ENCODE measurements at places on chromosomes 3 and 15. TPM values are rescaled to one million over a fixed set of nuclear protein-coding genes. Genes with fewer than 3 reads are reported as not detected.

DNA sequence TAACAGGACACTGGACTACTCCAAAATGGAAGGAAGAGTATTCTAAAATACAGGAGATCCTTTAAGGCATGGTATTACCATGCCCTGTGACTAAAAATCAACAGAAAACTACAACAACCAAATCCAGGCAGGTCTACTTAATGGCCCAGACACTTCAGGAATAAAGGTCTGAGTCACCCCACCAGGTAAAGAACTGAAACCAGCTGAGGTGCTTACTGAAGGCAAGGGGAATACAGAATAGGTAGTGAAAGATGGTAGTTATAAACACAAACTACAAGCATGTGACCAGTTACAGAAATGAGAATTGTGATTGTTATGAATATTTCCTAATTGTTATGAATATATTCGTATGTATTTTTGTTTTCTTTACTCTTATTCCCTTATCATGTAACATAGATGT lies 13.4 kb downstream of the IFT57 start:
- no peaks in the 10 kb centered on the region for H3K27me3 ChIP-seq
- no peak for DNase-seq
- H3K27ac ChIP-seq = no peak overlapping the region
- H3K4me3 ChIP-seq = no peak overlapping the region
- H3K36me3 ChIP-seq = no peaks in the 10 kb centered on the region

Gene NDN
- 83.1 TPM for total RNA-seq

Gene ZPLD1
- not detected for total RNA-seq

DNA sequence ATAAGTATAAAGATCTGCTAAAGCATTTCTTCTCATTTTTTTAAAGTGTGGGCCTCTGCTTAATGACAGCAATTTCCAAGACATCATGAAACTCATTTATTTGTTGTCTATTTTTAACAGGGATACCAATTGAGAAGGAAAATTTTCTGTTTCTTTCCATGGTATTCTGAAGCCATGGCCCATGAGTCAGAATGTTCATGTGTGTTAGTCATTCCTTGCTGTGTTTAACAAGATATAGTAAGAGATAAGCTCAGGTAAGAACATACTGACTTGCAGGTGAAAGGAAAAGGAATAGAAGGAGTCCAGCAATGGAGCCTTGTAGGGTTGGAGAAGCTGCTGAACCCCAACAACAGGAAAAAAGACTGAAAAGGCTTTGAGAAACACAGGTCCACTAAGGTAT lies 17.0 kb upstream of the ARID3B start:
- DNase-seq = no peak
- no peaks in the 10 kb centered on the region for H3K36me3 ChIP-seq
- H3K4me1 ChIP-seq = no peaks in the 10 kb centered on the region
- no peak overlapping the region for H3K4me3 ChIP-seq

DNA sequence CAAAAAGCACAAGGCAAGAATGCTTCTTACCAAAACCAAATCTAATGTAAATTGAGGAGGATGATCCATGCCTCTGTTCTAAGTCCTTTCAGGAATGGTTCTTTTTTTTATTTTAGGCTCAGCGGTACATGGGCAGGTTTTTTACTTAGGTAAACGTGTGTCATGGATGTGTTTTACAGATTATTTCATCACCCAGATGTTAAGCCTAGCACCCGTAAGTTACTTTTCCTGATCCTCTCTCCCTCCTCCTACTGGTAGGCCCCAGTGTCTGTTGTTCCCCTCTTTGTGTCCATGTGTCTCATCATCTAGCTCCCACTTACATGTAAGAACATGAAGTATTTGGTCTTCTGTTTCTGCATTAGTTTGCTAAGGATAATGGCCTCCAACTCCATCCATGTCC lies 289.2 kb upstream of the THBS1 start:
- no peaks in the 10 kb centered on the region for H3K36me3 ChIP-seq
- no peak overlapping the region for H3K27ac ChIP-seq
- no peak overlapping the region for H3K4me3 ChIP-seq
- DNase-seq = no peak

DNA sequence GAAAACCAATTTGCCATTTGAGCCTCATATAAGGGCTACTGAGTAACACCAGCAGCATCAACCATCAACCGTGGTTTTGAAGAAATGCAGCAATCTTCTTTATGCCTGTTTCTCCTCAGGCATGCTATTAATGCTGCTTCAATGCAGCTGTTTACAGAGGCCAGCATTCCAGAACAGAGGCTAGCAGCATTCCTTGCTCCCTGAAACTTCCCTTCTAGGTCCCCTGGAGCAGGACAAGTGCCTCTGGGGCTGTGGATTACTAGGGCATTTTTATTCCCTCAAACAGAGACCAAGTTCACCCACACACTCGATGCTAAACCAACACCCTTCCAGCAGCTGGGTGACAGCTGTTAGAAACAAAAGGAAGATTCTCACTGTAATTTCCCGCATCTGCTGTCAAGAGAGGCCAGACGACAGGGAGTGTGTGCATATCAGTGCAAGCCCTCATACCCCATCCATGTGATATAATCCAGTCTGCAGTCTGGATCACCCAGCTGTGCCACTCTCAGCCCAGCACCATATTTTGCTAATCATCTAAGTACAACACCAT lies 57.5 kb downstream of the HOMER2 start:
- no peak overlapping the region for H3K4me3 ChIP-seq
- H3K36me3 ChIP-seq = no peaks in the 10 kb centered on the region
- DNase-seq = no peak
- no peak overlapping the region for H3K27ac ChIP-seq
- peaks cover 4% of the 10 kb centered on the region for H3K4me1 ChIP-seq

Gene DAZL
- not detected for total RNA-seq

Gene DTWD1
- total RNA-seq = 45.7 TPM

GRCh38 chr3:114527036-114527644 lies 233.3 kb downstream of the TIGIT start:
- H3K4me3 ChIP-seq = no peak overlapping the region
- H3K27ac ChIP-seq = no peak overlapping the region
- H3K27me3 ChIP-seq = no peaks in the 10 kb centered on the region
- no peaks in the 10 kb centered on the region for H3K36me3 ChIP-seq

DNA sequence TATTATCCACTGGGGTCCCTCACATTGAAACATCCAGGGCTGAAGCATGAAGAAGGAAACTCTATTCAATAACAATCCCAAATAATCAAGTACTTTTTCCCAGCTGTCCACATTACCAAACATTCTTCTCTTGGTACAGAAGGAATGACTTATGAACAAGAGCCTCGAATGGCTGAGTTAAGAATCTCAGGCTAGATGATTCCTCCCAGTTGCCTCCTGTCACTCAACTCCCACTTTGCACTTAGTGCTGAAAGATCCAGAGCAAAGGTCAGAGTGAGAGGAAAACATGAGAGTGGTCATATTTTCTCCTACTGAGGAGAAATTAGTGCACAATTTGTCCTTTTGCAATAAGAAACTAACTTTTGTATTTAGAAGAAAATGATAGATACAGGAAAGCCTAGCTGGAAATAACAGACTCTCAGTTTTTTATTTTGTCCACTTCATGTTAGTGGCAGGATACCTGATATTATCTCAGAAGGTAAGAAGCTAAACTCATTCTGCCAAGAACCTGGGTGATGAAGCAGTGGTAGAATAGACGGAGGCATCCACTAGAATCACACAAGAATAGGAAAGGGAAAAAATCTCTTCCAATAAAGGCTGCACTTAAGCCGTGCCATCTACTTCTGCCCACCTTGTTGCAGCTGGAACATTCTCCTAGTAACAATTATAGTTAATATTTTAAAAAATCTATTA lies 46.2 kb downstream of the GADL1 start:
- DNase-seq = no peak
- no peak overlapping the region for H3K27ac ChIP-seq
- no peaks in the 10 kb centered on the region for H3K27me3 ChIP-seq
- H3K36me3 ChIP-seq = no peaks in the 10 kb centered on the region

Gene NR1I2
- total RNA-seq = 0.61 TPM
